ENCODE measurements at places on chromosomes 4 and X. TPM values are rescaled to one million over a fixed set of nuclear protein-coding genes. Genes with fewer than 3 reads are reported as not detected.

The RENBP gene
- 3.1 TPM for total RNA-seq

The CDX4 gene
- not detected for total RNA-seq

The HS3ST1 gene
- 2.9 TPM for total RNA-seq

The ATP1B4 gene
- not detected for total RNA-seq

The CCDC110 gene
- 0.43 TPM for total RNA-seq

The IL3RA gene
- 10.1 TPM for total RNA-seq

The ADH7 gene
- total RNA-seq = not detected

The CCSER1 gene
- 2.2 TPM for total RNA-seq

The FDCSP gene
- total RNA-seq = not detected

The CTAG2 gene
- not detected for total RNA-seq

The CLCN5 gene
- 16.1 TPM for total RNA-seq

The PDCL2 gene
- not detected for total RNA-seq

The LRAT gene
- not detected for total RNA-seq

The UCP1 gene
- total RNA-seq = not detected

The SLC34A2 gene
- total RNA-seq = not detected

The PRSS12 gene
- 0.40 TPM for total RNA-seq

The GRIA3 gene
- total RNA-seq = 0.07 TPM

The SOX3 gene
- not detected for total RNA-seq

The IL1RAPL1 gene
- total RNA-seq = 0.29 TPM

The MAGEE2 gene
- total RNA-seq = not detected

The TMEM255A gene
- not detected for total RNA-seq

The UGT2A1 gene
- 0.93 TPM for total RNA-seq

The JCHAIN gene
- total RNA-seq = not detected

The DNAAF6 gene
- total RNA-seq = not detected

The GPR173 gene
- total RNA-seq = 3.2 TPM

The NOA1 gene
- total RNA-seq = 26.2 TPM

The GPRIN3 gene
- 2.7 TPM for total RNA-seq

The VSIG1 gene
- total RNA-seq = 2.4 TPM

The RHOH gene
- not detected for total RNA-seq

The TRMT2B gene
- 28.9 TPM for total RNA-seq

The EOLA1 gene
- 11.8 TPM for total RNA-seq

The IL2 gene
- total RNA-seq = not detected

The FAM120C gene
- total RNA-seq = 4.8 TPM

The KIF4A gene
- total RNA-seq = 31.4 TPM

The AFF2 gene
- total RNA-seq = not detected

The CLCN4 gene
- 13.0 TPM for total RNA-seq

The NXF2B gene
- not detected for total RNA-seq

The FGF13 gene
- 0.27 TPM for total RNA-seq

The FHIP1A gene
- 0.80 TPM for total RNA-seq

The PASD1 gene
- not detected for total RNA-seq

The SHROOM3 gene
- 10.2 TPM for total RNA-seq

The NHSL2 gene
- 38.0 TPM for total RNA-seq

The PPARGC1A gene
- total RNA-seq = not detected

The DCLK2 gene
- 3.9 TPM for total RNA-seq

The SH3RF1 gene
- 27.1 TPM for total RNA-seq

The TRPC5OS gene
- not detected for total RNA-seq

The CSN1S1 gene
- not detected for total RNA-seq

The ARHGAP36 gene
- under 0.01 TPM for total RNA-seq

The CXCR3 gene
- not detected for total RNA-seq

The PGM2 gene
- 99.2 TPM for total RNA-seq

The MGAT4D gene
- total RNA-seq = not detected

The CT45A1 gene
- not detected for total RNA-seq

The CENPVL3 gene
- not detected for total RNA-seq

The ENPP6 gene
- not detected for total RNA-seq

The PRDM5 gene
- 10.1 TPM for total RNA-seq

The BTC gene
- total RNA-seq = 0.13 TPM

The NDNF gene
- not detected for total RNA-seq

The F9 gene
- total RNA-seq = not detected

The SRPX2 gene
- 143 TPM for total RNA-seq

The FAM50A gene
- total RNA-seq = 30.4 TPM

All from thoracic aorta endothelial cell (primary cell).